ENCODE measurements at places on chromosomes 13 and 19.

- no peak for DNase-seq
These were observed 2.5 kb downstream of the ZNF426 start for GRCh38 chr19:9535934-9536333.

GRCh38 chr13:45696610-45697226, 5.4 kb upstream of the CBY2 start:
- DNase-seq: no peak

DNA sequence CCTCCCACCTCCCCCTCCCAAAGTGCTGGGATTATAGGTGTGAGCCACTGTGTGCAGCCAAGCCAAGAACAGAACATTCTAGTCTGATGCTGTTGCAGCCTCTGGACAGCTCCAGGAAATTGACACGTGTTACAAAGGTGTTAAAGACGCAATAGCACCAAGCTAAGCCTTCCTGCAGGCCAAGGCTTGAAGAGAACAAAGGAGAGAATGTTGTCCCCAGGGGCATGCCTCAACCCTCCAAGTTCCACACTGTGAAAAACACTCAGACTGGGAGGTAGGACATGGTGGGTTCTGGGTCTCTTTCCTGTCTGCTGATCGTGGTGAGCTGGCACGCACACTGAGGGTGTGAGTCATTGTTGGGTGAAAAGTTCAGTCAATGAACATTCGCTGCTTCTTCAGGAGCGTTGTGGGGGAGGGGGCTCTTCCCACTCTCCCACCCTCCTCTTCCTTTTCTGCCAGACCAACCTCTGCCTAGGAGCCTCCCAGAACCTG, 5.3 kb upstream of the PTPRS start:
- DNase-seq: no peak

GRCh38 chr13:66581675-66582074, 648.5 kb downstream of the PCDH9 start:
- DNase-seq: no peak

DNA sequence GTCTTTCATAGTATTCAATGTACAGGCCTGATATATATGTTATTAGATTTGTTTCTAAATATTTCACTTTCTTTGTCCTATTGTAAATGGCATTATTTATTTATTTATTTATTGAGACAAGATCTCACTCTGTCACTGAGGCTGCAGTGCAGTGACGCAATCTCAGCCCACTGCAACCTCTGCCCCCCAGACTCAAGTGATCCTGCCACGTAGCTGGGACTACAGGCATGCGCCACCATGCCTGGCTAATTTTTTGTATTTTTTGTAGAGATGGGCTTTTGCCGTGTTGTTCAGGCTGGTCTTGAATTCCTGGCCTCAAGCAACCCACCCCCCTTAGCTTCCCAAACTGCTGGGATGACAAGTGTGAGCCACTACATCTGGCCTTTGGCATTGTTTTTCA, 5.4 kb upstream of the GAS6 start:
- peak; percentile 2 for DNase-seq

DNA sequence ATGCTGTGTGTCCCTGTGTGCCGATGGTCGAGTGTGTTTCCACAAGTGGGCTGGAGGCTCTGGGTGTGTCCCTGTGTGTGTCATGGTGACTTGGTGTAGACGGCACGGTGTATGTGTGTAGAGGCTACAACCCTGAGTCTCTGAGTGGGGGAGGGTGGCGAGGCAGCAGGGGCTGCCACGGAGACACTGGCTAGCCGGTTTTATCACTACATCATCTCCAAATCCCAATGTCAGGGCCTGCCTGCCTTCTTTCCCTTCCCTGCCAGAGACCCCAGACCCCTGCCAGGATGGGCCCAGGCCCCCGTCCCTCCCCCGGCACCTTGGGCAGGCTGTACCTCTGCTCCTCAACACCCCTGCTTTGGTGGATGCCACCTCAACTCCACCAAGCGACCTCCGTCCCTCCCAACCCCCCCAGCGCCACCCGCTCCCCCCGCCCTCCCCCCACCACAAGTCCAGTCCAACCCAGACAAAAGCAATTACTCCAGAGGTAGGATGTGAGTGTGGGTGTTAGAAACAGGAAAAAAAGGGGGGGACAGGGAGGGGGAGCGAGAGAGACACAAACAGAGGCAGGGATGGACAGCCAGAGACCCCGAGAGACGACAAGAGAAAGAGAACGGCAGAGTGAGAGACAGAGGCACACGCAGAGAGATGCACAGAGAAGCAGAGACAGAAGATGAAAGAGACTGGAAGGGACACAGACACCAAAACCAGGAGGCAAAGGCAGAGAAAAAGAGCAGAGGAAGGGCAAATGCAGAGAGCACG, 21.6 kb upstream of the POU2F2 start:
- DNase-seq: no peak

DNA sequence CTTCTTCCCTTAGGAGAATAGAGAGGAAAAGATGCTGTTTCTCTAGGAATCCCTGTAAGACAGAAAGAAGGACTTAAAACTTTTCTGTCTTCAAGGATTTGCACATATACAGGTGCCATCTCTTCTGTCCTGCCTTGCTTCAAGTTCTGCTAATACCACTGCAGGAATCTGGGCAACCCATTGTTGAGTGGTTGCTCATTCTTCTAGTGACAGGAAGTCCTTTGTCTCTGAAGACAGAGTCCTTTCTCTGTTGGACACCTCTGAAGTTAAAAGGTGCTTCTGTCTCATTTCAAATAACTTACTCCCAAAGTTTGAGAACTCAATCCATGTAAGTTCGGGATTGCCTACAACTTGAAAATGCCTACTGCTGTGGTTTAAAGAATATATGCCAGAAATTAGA, 114.4 kb upstream of the TMTC4 start:
- DNase-seq: peak; percentile 61

GRCh38 chr13:98279473-98280175, 102.6 kb upstream of the RNF113B start:
- no peak for DNase-seq

- no peak for DNase-seq
These were observed 28.1 kb downstream of the MPND start for GRCh38 chr19:4371247-4372164.

DNA sequence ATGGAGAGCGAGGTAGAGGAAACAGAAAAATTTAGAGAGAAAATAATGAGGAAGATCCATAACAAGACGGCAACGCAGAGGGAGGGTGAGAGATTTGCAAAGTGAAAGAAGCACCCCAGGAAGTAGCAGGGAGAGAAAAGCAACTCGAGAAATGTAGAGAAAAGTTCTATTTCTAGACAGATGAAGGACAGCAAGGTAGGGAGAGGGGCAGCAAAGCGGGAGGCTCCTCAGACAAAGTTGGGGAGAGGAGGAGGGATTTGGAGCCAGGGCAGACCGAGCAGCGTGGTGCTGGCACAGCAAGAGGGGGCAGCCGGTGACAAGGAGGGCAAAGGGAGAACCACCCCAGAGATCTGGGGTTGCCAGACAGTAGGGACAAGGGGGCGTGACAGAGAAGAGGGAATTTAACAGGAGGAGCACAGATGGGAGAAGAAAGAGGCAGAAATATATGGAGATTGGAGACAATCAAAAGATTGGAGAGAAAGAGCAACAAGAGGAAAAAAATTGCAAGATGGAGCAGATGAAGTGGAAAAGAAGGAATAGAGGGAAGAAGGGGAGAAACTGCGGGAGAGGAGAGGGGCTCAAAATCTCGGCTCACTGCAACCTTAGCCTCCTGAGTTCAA, 989 bp downstream of the ZNF766 start:
- no peak for DNase-seq

DNA sequence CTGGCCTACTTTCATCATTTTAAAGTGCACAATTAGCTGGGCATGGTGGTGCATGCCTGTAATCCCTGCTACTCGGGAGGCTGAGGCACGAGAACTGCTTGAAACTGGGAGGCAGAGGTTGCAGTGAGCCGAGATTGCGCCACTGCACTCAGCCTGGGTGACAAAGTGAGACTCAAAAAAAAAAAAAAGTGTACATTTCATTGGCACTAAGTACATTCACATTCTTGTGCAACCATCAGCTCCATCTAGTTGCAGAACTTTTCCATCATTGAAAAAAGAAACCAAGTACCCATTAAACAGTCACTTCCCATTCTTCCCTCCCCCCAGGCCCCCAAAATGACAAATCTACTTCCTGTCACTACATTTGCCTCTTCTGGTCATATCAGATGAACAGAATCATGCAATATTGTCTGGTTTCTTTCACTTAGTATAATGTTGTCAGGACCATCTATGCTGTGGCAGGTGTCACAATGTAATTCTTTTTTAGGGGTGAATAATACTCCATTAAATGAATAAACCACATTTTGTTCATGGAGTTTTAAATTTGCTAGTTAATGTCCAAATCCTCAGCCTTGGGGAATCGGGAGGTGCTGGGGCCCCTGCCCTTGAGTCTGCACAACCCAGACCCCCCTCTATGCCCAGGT, 7.4 kb upstream of the SIGLEC11 start:
- no peak for DNase-seq

- no peak for DNase-seq
These were observed 142.8 kb upstream of the TSHZ3 start for GRCh38 chr19:31492050-31492449.

- DNase-seq: no peak
These were observed 277.9 kb downstream of the TSHZ3 start for GRCh38 chr19:31071136-31071855.

GRCh38 chr13:51229731-51230130, 7.5 kb downstream of the FAM124A start:
- DNase-seq: no peak

- DNase-seq: no peak
These were observed 6.6 kb downstream of the FSTL3 start for GRCh38 chr19:682678-683320.

DNA sequence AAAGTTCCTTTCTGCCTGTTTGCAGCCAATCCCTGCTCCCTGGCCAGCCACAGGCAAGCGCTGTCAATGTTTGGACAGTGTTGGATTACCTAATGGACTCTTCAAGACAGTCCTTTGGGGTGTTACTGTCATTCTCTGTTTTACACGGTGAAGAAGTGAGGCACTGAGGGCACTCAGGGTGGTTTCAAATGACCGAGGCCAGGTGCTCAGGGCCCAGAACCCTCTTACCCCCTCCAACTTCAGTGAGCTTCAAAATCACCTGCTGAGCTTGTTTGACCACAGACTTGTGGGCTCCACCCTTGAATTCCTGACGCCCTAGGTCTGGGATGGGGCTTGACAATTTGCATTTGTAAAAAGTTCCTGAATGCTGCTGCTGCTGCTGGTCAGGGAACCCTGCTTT, 97.9 kb downstream of the GGACT start:
- peak; percentile 50 for DNase-seq

DNA sequence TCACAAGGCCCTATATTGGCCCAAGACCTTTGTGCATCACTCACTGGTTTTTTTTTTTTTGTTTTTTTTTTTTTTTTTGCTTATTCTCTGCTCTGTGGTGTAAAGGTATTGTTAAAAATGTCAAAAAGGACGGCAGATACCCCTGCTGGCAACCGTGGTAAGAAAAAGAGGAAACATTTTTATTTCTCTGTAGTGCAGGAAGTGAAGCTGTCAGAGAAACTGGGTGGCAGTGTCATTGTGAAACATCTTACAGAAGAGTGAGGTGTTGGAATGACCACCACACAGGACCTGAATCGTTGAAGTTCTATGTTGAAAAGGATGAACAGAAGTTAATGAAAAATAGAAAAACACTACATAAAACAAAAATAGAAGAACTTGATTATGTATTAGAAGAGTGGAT, 346.4 kb downstream of the FGF9 start:
- DNase-seq: no peak

GRCh38 chr13:28319528-28319927, 175.4 kb downstream of the FLT1 start:
- DNase-seq: no peak

DNA sequence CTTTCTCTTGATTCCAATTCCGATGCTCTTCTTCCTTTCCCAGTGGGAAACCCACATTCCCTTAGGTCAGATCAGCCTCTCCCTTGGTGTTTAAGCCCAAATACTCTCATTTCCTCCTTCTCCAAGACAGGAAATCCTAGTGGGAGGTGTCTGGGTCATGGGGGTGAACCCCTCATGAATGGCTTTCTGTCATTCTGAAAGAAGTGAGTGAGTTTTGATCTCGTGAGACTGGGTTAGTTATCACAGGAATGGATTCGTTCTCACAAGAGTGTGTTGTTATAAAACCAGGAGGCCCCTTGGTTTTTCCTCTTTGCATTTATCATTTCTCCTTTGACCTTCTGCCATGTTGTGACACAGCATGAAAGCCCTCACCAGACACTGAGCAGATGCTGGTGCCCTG, 76.2 kb upstream of the MTIF3 start:
- DNase-seq: no peak

- no peak for DNase-seq
These were observed 50.5 kb upstream of the ZNF507 start for GRCh38 chr19:32294871-32295438.

DNA sequence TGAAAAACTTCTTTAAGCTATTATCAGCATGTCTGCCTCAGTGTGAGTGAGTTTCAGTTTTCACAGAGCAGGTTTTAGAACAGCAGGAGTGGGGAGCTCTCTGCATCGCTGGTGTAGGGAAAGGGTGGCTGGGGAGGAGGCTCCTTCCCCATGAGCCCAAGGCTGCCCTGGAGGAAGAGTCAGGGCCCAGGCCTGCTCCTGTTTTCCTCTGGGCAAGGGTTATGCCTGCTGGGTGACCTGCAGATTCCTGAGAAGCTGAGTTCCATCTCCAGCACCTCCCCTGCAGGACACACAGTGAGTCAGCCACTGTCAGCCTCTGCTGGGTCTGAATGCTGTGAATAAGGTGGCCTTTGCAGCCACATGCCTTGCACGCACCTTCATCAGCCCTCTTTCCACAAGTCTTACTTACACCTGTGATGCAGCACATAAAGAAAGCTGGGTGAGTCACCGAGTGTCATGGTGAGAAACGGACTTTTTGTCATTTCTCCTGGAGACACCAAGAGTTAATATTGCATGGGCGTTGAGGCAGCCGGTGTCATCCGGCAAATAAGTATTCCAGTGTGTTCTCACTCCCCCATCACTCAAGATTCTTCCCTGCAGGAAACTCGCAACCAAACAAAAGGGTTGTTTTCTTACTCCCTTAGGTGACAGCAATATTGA, 186.4 kb upstream of the KL start:
- peak; percentile 21 for DNase-seq

GRCh38 chr13:96934889-96935489, 59.3 kb downstream of the OXGR1 start:
- DNase-seq: no peak

DNA sequence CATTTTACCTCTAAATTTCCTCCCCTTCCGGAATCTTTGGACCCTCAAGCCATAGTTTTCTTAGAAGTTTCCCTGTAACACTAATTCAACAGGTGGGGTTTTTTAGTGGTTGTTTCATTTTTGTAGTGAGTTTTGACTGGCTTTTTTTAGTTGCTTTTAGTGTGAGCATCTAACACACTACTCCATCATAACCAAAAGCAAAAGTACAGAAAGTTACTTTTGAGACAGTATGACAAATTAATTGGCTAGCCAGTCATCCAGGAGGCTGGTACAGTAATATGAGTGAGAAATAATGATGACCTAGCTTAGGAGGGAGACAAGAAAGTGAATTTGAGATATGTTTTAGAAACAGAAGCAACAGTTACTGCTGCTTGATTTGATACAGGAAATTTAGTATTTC, 71.5 kb downstream of the DNAJC15 start:
- peak; percentile 17 for DNase-seq

DNA sequence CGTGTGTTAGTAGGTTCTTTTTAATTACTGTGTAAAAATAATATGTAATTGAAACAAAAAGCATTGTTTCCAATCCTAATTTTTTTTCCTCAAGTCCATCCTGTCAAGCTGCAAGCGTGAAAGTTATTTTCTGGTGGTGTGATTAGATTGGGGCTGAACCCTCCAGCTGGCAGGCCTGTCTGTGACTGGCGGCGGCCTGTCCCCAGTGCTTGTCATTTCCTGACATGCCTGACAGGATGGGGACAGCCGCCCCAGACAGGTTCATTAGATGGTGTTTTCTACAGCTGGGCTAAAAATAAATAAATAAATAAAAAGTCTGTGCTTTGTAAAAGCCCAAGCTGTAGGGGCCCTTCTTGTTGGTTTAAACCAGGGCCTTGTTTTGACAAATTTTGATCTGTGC, 53.7 kb upstream of the MAB21L1 start:
- no peak for DNase-seq
